ENCODE measurements at places on chromosomes 6 and 20. TPM values are rescaled to one million over a fixed set of nuclear protein-coding genes. Genes with fewer than 3 reads are reported as not detected.

DNA sequence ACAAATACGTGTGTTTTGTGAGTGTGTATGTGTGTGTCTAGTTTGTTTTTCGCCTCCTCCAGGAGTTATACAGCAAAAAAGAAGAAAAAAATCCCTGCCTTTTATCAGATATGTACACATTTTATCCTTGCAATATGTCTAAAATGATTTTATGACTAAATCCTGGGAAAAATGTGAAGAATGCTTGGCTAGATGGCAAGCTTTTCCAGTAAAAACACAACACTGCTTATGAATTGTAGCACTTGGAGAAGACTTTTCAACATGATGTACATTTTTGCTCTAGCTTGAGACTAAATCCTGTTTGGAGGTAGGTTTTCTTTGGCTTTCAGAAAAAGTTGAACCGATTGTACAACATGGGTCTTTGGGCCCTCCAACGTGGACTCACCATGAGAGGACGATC, 160.2 kb downstream of the GMPR start:
- no peak for DNase-seq

DNA sequence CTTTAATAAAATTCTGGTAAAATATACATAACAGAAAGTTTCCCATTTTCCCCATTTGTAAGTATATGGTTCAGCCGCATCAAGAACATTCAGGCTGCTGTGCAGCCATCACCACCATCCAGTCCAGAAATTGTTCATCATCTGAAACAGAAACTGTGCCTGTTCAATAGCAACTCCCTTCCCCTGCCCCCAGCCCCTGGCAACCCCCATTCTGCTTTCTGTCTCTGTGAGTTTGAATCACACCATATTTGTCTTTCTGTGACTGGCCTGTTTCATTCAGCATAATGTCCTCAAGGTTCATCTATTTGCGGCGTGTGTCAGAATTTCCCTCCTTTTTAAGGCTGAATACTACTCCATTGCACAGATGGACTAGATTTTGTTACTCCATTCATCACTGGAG, 19.1 kb downstream of the VSTM2L start:
- DNase-seq, result no peak

DNA sequence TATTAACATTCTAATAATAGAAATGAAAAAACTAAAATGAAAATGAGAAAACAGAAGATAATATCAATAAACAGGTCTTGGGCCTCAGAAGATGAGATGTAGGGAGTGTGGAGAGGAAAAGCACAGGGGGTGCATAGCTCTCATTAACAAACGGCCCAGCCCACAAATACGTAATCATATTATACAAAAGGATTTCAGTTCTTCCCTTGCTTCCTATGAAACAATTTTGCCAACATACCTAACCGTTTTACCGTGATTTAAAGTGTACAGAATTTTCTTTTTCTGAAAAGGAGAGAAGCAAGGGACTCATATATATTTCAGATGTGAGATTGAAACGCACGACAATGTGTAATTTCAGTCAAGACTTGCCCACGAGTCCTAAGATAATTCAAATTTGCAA, 136.0 kb downstream of the HFE start:
- no peak for DNase-seq

- no peak for DNase-seq
Observed at GRCh38 chr20:57435105-57435497, 43.9 kb downstream of the RBM38 start.

DNA sequence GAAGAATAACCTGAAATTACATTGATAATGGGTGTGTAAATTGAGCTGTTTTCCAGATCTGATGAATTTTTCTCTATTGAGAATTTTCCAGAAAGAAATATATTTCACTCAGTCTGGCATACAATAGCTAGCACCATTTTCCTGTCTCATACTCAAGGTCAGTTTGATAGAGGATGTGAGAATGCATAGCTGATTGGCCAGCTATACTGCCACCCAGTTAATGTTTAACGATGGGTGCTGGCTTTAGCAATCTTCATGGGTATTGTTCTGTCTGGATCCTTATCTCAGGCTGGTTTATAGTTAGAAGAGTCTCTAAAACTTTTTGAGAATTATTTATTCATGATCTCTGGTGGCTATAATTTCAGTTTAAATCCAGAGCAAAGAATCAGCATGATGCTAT, 147.4 kb downstream of the HDGFL1 start:
- DNase-seq, result no peak

ALDH8A1 gene
- not detected for total RNA-seq

Data from psoas muscle (tissue), 8 donors.